ENCODE measurements at places on chromosomes 11 and 22.

- DNase-seq, result no peak
These were observed 6.5 kb downstream of the UPK3A start for GRCh38 chr22:45291061-45291930.

DNA sequence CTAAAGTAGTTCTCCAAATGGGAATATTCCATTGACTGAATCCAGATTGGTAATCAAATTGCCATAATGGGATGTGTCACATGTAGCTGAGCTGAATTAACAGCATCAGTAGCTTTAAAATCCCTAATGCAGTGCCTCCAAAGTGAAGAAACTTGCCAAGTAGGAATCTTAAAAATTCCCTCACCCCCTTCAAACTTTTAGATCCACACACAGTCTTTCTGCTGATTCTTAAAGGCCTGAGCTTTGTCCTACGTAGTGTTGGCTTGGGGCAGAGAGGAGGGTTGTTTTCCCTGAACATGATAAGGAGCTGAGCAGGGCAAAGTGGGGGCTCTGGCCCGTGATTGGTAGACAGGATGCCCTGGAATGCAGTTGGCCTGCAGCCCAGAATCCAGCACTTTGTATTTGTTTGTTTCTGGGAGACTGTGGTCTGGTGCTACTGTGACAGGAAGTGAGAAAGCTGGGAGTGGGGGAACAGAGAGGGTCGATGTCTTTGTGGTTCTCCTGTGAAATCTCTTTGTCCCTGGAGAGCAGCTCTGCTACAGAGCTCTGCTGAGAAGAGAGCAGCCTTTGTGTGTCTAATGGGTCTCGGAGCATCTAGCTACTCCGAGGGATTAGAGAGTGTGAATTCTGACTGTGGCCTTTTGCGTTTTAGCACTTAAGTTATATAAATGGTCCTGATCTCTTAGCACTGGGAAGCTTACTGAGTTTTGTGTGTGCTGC, 16.9 kb downstream of the CTNND1 start:
- DNase-seq, result no peak

- no peak for DNase-seq
These were observed 14.0 kb downstream of the PRAME start for GRCh38 chr22:22545084-22545483.

DNA sequence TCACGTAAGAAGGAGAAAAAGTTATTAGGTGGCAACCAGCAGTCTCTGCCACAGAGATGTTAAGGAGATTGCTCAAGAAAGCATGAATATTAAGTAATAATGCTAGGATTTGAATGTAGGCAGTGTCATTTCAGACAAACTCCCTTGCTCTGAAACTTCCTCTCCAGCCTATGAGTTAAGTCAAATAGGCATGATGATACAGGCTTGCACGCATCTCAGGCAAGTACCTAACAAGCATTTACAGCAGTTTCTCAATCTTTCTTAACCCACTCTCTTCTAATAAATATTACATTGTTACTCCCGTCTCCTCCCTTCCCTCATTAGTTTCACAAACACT, 72.7 kb downstream of the RAB38 start:
- no peak for DNase-seq

DNA sequence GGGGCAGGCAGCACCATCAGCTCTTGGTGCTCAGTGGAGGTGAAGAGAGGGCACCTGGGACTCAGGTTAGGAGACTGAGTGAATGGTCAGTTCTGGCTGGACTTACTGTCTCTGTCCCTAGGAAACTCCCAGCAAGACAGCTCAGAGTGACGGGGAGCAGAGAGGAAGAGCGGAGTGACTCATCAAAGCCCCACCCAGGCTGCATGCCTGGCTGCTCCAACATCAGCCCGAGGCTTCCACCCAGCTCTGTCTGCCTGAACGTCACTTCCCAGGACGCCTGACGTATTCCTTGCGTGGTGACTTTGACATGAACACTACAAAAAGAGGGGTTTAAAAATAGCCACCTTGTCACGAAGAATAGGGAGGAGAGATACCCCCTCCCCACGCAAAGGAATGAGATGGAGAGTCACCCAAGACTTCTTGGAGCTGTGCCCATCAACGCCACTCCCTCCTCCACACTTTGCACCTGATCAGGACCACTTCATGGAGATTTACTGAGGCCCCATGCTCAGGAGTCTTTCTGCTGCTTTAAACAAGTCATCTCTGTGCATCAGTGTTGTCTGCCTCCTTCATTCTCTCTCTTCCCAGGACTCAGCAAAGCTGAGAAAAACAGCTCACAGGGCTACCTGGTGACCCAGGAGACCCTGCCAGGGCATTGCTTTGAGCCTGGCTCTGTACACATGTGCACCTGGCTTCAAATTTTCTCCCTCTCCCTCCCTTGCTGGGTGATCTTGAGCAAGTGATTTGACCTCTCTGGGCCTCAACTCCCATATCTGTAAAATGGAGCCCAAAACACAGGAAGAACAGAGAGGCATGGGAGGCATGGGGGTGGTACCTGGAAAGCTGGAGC, 83.1 kb downstream of the MN1 start:
- DNase-seq, result no peak

- DNase-seq, result no peak
These were observed 45.0 kb upstream of the NNMT start for GRCh38 chr11:114250993-114251814.

DNA sequence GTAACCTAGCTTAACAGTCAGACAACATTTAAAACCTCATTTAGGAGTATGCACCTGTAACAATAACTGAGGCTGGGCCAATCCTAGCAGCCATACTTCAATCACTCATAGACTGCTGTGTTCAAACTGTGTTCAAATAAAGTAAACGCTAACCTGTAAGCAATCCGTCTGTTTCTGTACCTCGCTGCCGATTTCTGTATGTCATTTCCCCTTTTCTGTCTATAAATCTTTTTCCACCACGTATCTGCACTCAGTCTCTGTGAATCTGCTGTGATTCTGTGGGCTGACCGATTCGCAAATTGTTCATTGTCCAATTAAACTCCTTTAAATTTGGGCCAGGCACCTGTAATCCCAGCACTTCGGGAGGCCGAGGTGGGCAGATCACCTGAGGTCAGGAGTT, 12.3 kb downstream of the APOBEC3H start:
- DNase-seq, result no peak

Measured in stimulated activated CD8-positive, alpha-beta memory T cell treated with anti-CD3 and anti-CD28 coated beads, Interleukin-15, amount 100 ng/mL, for 24 hours (primary cell).